AG09309 (cell line): ENCODE measurements at places on chromosomes 11 and 22.

GRCh38 chr11:44159848-44160721 is 64.6 kb downstream of the EXT2 start:
- no peak for DNase-seq

DNA sequence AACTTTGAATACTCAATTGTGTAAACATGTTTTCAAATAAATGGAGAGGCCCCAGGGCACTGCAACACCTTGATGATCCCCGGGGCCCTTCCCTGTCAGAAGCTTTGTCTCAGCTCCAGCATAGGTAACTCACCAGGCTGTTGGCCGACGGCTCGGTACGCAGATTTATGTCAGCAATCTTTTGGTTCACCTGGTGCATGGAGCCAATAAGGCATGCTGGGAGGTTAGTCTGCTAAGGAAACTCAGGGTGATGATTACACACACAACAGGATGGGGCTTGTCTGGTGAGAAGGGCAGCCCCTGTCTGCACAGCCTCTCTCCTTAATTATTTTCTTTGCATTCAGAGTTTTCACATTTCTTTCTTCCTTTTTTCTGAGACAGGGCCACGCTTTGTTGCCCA is 10.8 kb downstream of the FAM227A start:
- no peak for DNase-seq

DNA sequence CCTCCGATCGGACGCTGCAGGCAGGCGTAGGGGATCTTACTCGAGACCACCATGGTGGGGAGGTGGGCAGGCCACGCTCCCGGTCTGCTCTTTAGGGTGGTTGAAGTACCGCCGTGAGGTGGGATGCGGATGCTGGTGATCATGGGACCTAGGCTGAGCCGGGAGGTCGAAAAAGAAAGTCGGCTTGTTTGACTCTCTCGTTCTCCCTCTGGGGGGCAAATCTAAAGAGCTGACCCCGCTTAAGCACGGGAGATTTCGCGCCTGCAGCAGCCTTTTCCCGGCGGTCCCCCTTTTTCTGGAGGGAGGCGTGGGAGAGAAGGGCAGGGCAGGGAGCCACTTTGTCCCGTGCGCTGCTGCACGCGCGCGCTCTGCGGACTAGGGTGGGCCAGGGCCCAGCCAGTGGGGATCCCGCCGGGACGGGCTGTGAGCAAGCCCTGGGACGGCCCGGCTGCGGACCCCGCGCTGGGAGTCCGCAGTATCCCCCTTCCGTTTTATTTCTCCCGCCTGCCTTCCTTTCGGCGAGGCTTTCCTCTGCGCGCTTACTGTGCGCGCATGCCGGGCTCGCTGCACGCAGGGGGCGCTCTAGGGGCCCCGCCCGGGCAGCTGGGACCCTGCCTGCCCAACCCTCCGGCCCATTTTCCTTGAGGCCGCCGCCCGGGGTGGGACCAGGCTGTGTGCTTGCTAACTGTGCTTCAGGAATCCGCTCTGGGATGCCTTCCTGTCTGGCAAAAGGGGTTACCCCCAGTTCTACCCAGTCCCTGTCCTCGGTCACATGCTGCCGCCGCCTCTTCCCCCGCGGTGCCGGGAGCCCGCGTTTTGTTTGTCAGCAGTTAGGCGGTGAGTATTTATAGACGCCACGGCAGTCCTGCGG is 81.0 kb downstream of the PRR5L start:
- no peak for DNase-seq

DNA sequence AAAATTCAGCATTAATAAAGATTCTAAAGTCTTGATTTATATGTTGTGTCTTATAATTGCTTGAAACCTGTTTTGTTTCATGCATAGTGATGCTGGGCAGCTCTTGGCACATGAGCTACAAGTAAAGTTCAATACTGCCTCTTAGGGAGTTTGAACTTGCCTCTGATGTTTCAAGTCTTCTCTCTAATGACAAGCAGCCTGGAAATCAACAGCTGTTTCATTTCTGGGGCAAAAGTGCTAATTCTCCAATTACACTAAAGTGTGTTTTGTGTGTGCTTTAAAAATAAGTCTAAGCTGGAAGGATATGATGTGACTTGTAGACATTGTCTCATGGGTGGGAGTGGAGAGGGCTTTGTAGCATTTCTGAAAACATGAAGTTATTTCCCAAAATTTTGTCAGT is 23.7 kb upstream of the SESN3 start:
- no peak for DNase-seq

DNA sequence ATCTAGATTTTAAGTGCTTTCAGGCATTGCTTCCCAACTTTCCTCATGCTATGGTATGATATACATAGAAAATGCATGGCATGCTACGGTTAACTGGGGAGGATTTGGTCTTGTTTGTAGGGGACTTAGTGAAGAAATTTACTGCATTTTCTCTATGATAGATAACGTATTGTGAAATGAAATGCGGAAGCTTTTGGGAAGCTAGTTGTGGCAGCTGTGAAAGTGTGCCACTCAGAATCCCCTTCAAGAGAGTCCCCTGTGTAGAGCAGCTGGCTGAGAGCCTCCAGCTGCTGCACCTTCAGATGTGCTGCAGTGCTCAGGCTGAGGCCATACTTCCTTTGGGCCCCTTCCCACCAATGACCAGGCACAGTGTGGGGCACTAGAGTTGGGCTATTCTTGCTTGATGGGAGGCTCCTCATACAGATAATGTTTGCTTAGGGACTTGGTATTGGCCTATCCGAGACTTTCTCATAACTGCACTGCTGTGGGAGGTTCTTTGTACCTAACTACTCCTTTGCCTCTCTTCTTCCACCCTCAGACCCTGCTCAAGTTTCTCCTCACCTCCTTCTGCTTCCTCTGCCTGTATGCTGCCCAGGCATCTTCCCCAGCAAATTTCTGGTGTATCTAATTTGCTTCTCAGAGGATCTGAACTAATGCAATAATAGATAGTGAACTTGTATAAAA is 67.3 kb downstream of the HIPK3 start:
- no peak for DNase-seq

GRCh38 chr11:37907436-37908218 is 1309.6 kb upstream of the RAG2 start:
- DNase-seq, result no peak

GRCh38 chr11:112637076-112637475 is 324.1 kb upstream of the NCAM1 start:
- DNase-seq, result no peak

GRCh38 chr11:73177778-73178539 is 35.8 kb upstream of the FCHSD2 start:
- DNase-seq, result peak; percentile 64
